ENCODE measurements at places on chromosomes 7 and 10.

- no peak for DNase-seq
These were observed 2.6 kb upstream of the RASSF4 start for GRCh38 chr10:44956717-44957706.

GRCh38 chr10:44195112-44196007, 189.5 kb downstream of the CXCL12 start:
- DNase-seq, result no peak

- DNase-seq, result no peak
These were observed 61.7 kb downstream of the PTF1A start for GRCh38 chr10:23253780-23254179.

DNA sequence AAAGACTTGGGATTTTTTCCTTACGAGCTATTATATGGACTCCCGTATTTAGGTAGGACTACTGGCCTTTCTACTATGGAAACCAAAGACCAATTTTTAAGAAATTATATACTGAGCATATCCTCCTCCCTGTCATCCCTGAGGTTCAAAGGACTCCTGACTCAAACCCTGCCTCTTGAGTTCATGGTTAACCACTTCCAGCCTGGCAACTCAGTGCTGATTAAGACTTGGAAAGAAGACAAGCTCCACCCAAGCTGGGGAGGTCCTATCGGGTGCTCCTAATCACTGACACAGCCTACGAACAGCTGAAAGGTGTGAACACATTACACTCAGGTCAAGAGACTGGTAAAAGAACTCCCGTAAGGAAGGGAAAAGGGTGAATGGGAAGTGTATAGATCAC, 66.8 kb downstream of the LYZL2 start:
- DNase-seq, result no peak

GRCh38 chr7:22460363-22460988, 39.5 kb downstream of the STEAP1B start:
- DNase-seq, result no peak

- DNase-seq, result no peak
These were observed 194.3 kb downstream of the CYP26A1 start for GRCh38 chr10:93268021-93268420.

DNA sequence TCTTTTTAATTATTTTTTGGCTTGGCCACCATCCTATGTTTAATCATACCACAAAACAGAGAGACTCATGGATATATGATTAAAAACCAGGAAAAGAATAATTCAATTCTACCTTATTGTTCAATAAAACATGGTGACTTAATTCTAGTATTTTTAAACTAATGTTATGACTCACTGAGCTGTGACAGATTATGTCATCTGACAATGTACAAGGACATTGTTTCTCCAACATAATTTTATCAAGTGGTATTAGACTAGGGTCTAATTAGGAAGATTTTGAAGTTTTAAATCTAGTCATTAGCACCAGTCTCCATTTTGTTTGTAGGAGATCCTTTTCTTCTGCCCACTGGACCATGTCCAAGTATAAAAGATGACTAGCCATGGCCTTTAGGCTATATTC, 199.3 kb upstream of the MDFIC start:
- no peak for DNase-seq

GRCh38 chr10:62087329-62087728, 181.3 kb downstream of the RTKN2 start:
- no peak for DNase-seq

DNA sequence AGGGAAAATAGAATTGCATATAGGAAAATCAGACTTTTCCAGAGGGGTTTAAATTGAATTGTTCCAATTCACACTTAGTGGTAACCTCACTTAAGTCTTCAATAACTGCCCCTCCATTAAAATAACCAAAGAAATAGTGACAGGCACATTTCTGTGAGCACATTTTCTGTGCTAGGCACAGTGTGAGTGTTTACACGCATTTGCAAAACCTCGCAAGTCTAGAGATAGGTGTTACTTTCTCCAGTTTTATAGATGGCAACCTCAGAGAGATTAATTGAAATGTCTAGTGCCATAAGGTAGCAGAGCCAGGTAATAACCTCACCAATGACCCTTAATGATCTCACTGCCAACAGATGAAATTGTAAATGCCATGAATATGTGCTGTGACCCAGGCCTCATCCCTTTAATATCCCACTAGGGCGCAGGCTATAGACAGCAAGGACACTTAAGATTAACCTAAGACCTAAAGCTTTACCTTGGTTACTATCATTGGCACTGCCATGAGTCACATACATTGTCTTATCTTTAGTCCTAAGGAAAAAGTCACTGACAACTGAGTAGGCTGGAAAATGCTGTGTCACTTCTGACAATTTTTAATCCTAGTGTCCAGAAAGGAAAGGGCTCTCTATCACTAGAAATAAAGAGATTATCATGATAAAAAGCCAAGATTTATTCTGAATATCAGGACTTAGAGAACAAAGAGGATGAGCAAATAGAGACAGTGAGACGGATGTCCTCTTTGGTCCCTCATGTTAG, 187.8 kb downstream of the PPP1R17 start:
- no peak for DNase-seq

- no peak for DNase-seq
These were observed 65.4 kb downstream of the UBE3C start for GRCh38 chr7:157204134-157204533.

GRCh38 chr7:156795415-156795814, 97.6 kb downstream of the LMBR1 start:
- no peak for DNase-seq

DNA sequence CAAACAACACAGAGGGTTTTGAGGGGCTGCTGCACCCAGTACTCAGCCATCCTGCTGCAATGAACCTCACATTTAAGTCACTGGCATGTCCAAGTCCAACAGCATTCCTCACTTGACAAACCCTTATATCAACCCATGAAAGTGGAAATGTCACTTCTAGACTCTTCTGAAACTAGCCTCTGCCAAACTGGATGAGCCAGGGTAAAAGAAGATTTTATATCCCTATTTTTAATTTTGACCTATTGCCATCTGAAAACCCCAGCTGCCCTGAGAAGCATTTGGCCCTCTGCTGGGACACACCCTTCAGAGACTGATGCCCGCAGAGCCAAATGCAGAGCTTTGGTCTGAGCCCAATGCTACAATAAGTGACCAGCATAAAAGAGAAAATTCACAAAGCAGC, 201.1 kb downstream of the ANK3 start:
- no peak for DNase-seq

DNA sequence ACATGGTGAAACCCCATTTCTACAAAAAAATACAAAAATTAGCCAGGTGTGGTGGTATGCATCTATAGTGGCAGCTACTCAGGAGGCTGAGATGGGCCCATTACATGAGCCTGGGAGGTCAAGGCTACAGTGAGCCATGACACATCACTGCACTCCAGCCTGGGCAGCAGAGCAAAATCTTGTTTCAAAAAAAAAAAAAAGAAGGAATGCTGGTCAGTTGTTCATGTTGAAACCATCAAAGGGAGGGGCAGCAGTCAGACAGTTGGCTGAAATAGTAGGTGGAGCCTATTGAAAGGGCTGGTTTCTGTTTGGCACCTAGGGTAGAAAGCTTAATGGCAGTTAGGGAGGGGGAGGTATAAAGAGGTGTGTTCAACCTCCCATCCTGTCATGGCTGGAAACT, 323.0 kb downstream of the GALNT17 start:
- DNase-seq, result no peak

DNA sequence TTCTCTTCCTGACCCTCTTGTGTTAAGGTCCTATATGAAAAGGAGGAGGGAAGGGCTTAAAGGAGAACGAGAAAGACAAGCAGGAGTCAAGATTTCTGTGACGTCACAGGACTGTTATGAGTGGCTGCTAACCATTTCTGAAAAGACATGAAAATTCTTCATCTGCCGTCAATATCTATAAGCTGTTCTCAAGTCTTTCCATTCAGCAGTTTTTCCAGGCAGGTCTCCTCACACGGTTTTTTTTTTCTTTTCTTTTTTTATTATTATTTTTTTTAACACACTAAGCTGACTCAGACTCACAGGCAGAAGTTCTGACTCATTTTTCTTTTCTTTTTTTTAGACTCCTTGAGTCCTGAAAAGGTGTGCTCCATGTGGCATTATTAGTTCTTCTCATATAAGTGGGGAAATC, 72.0 kb downstream of the DGKI start:
- no peak for DNase-seq

- DNase-seq, result no peak
These were observed 58.3 kb upstream of the PPP1R3C start for GRCh38 chr10:91690996-91691676.

DNA sequence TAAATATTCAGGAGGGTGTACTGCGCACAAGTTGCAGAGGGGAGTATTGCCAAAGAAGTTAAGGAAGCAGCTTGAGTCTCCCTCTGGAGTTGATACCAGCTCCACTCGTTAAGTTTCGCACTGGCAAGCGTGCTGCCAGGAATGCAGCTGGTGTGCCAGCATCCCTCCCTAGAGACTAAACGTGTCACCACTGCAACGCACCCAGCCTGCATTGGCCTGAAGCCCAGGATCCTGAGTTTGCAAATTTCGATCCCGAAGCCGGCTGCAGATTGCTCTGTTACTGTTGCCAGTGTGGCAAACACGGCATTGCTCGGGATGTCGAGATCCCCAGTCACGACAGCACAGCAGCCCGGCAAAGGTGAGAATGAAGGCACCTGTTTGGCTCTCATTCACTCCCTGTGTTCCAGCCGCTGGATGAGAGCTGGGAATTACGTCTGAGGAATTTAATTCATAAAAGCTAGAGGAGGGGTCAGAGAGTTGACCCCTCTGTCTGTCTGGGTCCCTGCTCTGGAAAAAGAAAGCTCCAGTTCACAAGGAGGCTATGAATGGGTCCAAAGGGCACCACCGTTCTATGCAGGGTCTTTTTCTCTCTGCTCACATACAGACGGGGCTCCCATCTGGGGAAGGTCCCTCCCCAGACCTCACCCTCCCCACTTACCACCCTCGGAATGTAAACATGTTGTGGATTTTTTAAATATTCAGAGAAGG, 61.0 kb downstream of the NRP1 start:
- no peak for DNase-seq

GRCh38 chr10:103712898-103713498, 142.4 kb downstream of the SH3PXD2A start:
- DNase-seq, result no peak

DNA sequence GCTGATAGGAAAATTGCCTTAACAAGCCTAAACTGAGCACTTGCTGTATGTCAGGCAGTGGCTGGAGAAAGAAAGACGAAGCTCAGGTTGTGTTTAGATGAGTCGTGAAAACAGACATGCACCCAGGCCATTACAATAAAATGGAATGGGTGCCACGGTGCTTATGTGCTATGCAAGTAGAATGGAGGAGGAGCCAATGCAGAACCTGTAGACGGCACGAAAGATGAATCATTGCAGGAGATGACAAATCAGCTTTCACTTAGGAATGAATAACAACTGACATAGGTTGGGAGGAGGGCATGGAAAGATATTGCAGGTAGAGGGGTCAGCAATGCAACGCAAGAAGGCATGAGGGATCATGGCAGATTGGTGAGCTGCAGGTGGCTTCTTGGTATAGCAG, 61.2 kb upstream of the ARHGAP21 start:
- DNase-seq, result no peak

DNA sequence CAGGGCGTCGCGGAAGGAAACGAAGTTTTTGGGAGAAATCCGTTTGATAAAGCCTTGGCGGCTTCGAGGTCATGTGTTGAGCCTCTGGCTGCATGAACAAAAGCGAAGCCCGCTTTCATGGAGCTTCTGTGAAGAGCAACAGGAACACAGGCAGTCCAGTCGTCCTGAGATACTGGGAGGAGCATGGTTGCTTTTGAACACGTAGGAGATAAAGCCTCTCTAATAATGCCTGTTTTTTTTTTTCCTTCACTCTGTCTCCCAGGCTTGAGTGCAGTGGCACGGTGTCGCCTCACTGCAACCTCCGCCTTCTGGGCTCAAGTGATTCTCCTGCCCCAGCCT, 473 bp upstream of the ZNF32 start:
- DNase-seq, result no peak

DNA sequence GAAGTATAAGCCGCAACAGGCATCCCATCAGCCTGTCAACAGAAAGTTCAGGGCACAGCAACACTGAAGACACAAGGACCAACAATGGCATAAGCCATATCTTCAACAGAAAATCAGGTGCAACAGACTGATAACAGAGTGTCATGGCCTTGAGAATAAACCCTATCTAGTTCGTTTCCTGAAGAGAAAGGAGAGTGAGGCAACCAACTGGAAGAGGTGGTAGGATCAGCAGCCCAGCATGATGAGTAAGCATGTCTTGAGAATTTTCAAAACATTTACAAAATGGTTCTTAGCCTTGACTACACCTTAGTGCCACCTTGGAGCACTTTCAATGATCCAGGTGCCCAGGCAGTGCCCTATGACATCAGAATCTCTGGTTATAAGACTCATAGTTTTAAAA, 290.2 kb upstream of the SEMA3C start:
- no peak for DNase-seq

GRCh38 chr7:15554744-15555143, 7.1 kb downstream of the AGMO start:
- no peak for DNase-seq

DNA sequence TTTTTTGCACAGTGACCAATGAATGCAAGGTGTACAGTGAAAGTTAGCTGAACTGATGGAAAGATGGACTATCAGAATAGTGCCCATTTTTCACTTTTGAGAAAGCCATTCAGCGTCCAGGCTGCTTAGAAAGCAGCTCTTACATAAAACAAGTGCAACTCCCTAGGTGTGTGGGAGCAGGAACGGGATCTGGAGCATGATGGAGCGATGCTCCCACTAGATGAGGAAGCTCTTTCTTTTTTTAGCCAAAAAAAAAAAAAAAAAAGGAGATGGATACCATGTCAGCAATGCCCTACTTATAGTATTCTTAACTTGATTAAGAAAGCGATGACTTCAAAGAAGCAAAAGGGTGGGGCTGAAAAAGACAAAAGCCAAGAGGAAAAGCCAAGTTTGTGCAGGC, 925.5 kb downstream of the GATA3 start:
- DNase-seq, result no peak

All from NCI-H2081 treated with DMSO at 0.1 percent for 48 hours (cell line).